ENCODE measurements at places on chromosomes 16 and 17.

DNA sequence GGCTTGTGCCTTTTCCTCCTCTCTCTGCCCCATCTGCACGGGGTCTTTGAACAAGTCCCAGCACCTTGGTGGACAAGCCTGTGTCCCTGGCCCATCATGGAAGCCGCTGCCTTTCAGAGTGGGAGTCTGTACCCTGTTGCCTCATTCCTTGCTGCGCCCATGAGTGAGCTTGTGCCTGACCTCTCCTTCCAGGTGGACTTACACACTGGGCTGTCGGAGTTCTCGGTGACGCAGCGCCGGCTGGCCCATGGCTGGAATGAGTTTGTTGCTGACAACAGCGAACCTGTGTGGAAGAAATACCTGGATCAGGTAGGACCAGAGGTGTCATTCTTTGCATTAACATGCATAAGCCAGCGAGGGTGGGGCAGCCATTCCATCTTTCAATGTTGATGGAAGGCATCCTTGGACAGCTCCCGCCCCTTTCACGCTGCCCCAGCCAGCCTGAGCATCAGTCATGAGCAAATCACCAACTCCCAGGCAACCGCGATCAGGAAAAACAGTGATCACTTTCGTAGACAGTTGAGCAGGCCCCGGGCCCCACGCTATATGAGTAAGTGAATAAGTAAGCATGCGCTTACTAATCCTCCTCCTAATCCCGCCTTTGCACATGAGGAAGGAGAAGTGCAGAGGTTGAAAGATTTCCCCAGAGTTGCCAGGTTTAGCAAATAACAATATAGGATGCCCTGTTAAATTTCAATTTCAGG, 36.8 kb downstream of the ATP2C2 start:
- DNase-seq = peak; percentile 54

DNA sequence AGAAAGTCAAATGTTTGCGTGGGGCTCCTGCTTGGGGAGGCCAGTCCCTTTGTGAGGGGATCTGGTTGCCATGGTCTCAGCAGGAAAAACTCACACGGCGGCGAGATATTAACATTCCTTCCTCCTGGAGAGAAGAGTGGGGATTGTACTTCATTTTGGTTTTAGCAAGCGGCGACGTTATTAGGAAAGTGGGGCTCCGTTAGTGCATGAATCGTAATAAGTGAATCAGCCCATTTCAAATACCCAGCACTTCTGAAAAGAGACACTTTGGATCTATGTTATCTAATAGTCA, 41.6 kb upstream of the METRNL start:
- no peak for DNase-seq

- no peak for DNase-seq
Measured at GRCh38 chr16:7381671-7382070, 49.0 kb downstream of the RBFOX1 start.

- no peak for DNase-seq
Measured at GRCh38 chr17:37648555-37648954, 5.3 kb upstream of the DDX52 start.

DNA sequence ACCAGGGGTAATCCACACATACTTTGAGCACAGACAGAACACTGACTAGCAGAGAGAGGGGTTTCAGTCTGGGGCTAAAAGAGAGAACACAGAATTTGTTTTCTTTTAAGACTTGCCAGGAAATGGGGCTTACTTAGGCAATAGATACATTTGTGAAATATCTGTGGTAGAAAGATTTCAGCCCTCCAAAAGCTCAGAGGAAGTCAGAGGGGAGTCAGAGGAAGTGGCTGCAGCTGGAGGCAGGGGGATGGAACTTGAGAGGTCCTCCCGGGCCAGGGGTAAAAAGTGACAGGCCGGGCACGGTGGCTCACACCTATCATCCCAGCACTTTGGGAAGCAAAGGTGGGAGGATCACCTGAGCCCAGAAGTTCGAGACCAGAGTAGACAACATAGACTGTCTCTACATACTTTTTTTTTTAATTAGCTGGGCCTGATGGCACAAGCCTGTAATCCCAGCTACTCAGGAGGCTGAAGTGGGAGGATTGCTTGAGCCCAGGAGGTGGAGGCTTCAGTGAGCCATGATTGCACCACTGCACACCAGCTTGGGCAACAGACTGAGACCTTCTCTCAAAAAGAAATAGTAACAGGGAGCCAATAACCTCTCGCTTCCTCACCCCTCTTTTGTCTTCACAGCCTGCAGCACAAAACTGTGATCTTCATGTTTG, 49.9 kb downstream of the NLRC5 start:
- no peak for DNase-seq

GRCh38 chr16:22317625-22318024, 20.4 kb downstream of the POLR3E start:
- no peak for DNase-seq

DNA sequence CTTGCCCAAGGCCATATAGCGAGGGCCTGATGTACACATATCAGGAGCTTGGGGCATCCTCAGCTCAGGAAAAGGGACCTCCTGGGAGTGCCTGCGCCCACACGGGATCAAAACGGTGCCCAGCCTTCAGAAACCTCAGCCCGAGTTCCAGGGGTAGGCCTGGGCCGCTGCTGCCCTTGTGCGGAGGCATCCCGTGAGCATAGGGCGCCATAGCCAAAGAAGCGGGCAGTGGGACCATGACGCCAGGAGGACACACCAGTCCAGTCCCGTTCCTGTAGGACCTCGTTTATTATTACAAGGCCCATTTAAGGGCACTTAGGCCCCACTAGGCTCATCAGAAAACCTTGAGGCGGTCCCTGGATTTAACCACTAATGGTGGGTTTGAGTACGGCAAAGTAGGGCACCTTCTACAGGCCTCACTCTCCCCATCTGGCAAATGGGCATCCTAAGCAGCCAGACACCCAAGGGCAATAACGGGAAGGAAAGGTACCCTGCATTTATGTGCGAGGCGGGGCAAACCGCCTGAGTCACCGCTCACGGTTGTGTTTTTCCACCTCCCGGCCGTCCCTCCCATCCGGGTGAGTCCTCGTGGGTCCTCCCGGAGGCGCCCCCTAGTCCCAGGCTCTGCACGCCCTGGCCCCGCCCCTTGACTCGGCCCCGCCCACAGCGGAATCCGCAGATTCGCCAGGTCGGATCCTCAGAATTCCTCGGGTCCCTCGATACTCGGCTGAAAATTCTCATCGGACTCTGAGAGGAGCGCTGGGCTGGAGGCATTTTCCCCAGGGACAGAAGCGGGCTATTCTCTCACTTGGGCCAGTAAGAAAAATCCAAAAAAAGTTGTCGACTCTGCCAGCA, 726 bp upstream of the SETD1A start:
- DNase-seq = peak; percentile 91

- no peak for DNase-seq
Measured at GRCh38 chr16:55832425-55832772, 497 bp downstream of the CES1 start.

GRCh38 chr16:73016488-73016830, 31.5 kb downstream of the ZFHX3 start:
- DNase-seq = no peak

- DNase-seq = no peak
Measured at GRCh38 chr17:68318103-68318991, 27.1 kb downstream of the ARSG start.

DNA sequence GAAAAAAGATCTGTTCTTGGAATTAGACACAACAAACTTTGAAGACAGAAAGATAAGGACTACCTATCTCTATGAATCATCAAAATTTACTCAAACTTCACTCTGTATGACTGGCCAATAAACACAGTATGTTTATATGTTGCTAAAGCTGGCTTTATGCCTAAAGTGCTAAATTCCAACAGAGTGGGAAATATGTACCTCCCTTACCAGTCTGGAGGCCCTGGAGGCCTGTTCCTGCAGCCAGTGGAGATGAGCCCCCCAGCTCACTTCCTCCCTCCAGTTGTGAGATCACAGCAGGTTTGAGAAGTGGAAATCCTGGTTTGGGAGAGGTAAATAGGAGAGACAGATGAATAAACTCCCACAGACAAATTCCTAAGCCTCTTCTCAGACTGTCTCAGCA, 9.0 kb downstream of the ZNF23 start:
- no peak for DNase-seq

DNA sequence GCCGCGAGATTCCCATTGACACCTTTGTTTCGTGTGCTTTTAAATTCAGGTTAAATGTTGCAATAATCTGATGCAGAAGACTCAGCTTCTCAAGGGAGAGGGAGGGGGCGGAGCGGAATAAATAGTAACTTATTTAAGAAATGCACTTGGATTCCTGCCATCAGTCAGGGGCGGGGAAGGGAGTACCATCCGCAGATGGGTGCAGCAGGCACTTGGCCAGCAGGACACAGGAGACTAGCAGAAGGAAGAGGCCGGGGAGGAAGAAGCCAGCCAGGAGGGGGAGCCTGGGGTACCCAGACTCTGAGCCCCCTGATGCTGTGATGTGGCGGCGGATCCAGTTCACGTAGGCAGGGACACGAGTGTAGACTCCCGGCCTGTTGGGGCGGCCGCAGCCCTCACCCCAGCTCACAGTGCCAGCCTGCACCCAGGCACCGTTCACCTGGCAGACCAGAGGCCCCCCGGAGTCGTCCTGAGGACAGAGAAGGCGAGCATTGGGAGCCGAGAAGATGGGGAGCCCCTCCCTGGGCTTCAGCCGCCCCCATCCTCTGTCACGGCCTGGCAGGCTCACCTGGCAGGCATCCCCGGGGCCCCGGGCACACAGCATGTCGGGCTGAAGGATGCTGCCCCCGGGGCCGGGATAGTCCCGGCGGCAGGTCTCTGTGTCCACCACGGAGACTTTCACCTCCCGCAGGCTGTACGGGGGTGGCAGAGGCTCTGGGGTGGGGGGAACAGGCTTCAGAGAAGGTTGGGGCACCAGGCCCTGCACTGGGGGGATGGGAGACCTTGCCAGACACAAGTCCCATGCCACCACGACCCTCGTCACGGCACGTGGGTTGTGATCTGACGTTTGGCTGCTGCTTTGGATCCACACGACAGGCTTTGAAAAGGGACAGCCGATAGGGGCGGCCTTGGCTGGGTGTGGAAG, 3.2 kb downstream of the TPSG1 start:
- no peak for DNase-seq

- DNase-seq = no peak
Measured at GRCh38 chr17:8056976-8057625, 18.2 kb downstream of the ALOX15B start.

DNA sequence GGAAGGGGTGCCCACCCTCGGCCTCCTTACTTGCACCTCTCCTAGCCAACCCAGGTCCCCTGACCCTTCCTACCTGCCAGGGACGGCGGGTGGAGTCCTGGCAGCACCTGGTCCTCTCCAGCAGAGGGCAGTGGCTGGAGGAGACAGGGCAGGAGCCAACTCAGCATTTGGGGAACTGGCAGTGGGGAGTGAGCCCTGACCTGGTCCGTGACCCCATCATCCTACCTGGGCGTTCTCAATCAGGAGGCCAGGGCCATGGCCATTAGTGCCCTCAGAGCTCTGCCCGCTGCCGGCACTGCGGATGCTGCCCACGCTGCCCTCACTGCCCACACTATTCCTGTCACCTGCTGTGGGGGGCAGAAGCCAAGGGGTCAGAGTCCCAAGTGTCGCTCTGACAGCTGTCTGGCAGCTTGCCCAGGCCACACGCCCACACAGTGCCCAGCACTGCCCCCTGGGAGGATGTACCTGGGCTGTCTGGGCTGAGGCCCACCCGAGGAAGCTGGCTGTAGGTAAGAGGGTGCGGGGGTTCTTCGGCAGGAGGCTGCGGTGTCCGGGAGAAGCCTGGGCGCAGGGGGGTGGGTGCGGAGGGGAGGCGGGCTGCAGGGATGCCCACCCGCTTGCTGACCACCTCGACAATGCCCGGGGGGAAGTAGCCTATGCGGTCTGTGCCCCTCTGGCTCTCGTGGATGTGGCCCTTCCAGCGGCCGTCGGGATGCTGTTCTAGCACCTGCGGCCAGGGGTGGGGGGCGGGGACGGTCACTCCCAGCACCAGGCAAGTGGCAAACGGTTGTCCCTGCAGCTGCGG, 10.8 kb downstream of the CASKIN2 start:
- no peak for DNase-seq

DNA sequence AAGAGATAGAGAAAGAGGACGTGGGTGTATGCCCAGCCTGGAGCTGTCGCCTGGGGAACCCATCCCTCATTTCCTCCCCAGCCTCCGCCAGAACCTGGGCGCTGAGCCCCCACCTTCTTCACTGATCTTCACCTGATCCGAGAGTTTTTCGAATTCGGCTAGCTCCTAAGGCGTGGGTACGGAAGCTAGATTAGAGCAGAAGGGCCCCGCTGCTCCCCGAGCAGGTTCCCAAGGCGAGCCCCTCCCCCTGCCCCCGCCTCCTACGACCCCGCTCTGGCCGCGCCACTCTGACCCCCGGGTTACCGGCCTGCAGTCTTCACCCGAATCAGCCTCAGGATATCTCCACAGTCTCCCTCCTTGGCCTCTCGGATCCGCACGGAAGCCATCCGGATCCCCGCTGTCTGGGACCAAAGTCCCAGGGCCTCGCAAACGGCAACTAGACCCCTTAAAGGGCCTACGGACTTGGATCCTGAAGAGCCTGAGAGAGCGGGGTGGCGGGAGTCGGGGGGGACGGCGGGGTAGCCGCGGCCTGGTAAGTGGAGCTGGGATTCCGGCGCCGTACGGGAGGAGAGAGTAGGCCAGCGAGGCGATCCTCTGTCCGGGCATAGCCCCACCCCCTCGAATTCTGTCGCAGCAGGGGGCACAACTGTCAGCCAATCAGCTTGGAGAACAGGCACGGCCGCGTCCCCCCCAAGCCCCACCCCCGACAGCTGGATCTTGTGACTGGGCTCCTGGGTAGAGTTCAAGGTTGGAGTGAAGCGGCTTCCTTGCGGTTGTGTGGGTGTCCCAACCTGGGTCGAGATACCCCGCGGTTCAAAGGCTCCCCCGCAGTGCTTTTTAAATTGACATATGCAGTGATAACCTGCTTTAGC, at the start of gene SAT2:
TSS of gene SAT2 (minus strand) at position 572 of the 872 bp plus-strand sequence. CDS start at position 386, 186 bp downstream.
- peak; percentile 92 for DNase-seq

DNA sequence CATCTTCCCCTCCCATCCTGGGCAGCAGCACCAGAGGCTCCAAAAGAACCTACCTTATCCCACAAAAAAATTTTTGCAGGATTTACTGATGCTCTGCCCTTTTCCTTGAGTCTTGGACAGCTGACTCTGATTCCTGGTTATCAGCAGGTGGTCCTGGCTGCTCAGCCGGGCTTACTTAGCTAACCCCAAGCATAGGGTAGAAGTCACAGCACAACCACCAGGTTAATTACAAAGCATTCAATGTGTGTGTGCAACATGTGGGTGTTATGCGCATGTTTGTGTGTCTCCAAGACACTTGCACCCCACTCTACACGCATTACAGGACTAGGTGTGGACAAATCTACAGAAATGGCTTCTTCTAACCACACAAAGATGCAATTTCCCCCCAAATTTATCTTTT, 36.3 kb downstream of the PECAM1 start:
- DNase-seq = no peak

- no peak for DNase-seq
Measured at GRCh38 chr16:10828851-10829366, 10.3 kb upstream of the TVP23A start.

GRCh38 chr16:87358250-87358649, 25.3 kb downstream of the FBXO31 start:
- DNase-seq = no peak

GRCh38 chr17:48993951-48994350, 3.2 kb upstream of the IGF2BP1 start:
- DNase-seq = no peak

Data from RKO (cell line).